ENCODE measurements at places on chromosomes 16 and 17.

DNA sequence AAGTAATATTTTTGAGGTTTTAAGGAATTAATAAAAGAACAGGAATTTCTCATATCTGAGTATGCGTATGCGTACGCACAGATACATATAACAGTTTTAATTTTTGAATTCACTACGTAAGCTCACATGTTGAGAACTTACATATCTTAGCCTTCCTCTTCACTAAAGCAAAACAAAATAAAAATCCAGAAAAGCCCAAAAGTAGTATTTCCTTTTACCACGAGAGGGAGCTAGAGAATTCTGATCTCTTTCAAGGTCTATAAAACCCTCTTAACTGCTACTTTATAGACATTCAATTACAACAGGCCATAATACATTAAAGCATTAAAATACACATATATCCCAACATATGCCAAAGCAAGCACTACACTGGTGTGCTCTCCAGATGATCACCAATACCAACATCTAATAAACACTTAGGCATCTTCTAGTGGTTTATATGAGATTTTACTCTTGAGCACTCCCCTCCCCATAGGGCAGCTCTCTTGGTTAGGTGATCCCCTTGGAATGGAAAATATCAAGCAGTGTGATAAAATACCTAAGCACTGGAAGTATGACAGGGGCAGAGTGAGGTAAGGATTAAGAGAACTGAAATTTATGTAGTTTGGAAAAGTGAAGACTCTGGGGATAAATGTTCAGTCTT is 94.0 kb downstream of the SKAP1 start:
- DNase-seq, result peak; percentile 61

DNA sequence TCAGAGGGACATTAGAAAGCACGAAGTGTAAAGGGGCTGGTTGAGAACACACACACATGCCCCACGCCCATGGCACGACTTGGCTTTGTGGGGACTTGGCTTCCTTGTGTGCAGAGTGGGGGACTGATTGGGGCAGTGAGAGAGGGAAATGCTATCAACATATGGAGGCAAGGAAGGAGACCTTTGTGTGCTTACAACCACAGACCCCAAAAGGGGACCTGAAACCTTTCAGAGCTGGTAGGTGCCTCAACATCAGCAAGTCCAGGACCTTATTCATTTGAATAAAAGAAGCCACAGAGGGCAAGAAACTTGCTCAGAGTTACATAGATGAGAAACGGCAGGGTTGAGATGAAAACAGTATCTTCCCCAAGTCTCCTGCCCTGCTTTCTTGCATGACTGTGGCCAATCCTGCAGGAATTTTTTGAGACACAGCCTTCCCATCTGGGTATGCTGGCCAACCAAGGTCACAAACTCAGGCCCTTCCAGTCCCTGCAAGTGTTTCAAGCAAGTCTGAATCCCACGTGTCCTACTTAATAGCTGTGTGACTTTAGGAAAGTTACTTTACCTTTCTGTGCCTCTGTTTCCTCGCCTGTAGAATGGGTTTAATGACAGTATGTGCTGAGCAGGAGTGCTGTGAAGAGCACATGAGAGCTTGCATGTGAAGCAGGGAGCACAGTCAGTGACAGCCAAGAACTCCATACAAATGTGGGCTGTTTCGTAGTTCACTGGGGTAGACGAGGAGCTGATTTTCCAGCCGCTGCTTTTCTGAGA is 26.2 kb downstream of the C16orf78 start:
- no peak for DNase-seq

DNA sequence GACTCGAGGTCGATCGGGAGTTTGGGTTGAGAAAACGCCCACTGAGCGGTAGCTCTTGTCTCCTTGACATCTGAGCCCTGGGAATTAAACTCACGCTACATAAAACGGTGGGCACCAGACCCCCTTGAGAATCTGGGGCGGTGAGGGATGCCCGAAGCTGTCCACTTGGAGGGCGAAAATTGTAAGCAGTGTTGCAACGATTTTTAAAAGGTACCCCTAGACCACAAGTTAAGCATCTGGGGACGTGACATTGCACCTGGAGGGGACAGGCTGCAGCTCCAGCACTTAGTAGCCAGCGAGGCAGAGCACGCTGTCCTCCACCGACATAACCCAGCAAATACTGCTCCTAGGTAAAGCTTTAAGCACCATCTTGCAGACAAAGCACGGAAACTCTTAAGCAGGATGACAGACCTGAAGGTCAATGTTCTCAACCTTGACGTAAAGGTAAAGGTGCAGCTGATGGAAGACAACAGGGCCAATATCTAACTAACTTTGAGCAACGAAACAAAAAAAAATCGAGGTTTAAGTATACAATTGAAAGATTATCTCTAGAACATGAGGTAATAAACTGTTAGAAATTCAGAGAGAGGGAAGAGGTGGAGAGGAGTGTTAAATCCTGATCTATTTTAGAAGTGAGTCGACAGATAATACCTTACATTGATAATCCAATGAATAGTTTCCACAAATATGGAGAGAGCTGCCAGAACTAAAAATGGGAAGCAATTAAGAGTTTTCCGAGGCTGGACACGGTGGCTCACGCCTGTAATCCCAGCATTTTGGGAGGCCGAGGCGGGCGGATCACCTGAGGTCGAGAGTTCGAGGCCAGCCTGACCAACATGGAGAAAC is 921 bp upstream of the CDR2 start:
- no peak for DNase-seq

DNA sequence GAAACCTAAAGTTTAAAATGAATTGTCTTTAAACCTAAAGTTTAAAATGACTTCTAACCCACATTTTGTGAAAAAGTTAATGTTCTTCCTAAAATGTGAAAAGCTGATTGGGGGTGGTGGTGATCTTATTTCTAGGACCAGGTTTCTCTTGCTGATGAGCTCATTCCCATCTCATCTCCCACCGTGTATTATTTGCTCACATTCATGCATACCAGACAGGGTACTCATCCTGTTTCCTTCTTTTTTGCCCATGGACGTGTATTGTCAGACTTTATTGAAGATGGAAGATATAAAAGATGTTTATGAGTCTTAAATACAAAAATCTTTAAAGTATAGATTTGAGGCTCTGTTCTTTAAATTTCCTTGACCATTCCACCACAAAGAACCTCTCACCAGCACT is 70.1 kb upstream of the MPHOSPH6 start:
- DNase-seq, result no peak

- DNase-seq, result no peak
Observed at GRCh38 chr17:49363251-49363650, 1.2 kb upstream of the ZNF652 start.

- no peak for DNase-seq
Observed at GRCh38 chr17:21425736-21426135, 49.6 kb downstream of the KCNJ12 start.

GRCh38 chr16:75197522-75198134 is 9.3 kb downstream of the CTRB2 start:
- no peak for DNase-seq

DNA sequence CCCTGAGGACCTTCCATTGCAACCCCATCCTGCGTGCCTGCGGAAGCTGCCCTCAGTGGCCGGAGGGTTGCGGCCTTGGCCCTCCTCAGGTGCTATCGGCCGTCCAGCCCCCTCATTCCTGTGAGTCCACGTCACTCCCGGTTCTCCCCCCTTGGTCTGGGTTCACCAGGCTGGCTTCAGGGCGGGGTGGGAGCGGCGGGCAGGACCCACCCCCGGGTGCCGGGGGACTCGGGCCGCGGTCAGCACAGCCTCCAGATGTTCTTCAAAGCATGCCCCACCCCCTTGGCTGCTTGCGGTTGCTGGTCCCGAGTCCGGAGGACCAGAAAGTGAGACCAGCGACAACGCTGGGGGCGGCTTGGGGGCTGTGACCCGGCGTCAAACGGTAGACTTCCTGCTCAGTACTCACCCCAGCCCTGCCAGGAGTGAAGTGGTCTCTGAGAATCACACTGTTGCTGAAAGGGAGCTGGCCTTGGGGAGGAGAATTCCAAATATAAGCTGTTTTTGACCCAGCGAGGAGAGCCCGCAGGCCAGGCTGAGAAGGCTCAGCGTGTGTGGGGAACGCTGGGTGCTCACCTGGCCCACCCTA is 4.5 kb downstream of the ZNF469 start:
- no peak for DNase-seq

- DNase-seq, result no peak
Observed at GRCh38 chr16:88722784-88723506, 16.6 kb downstream of the CTU2 start.

GRCh38 chr17:75695830-75696271 is 25.4 kb upstream of the ITGB4 start:
- DNase-seq, result no peak

DNA sequence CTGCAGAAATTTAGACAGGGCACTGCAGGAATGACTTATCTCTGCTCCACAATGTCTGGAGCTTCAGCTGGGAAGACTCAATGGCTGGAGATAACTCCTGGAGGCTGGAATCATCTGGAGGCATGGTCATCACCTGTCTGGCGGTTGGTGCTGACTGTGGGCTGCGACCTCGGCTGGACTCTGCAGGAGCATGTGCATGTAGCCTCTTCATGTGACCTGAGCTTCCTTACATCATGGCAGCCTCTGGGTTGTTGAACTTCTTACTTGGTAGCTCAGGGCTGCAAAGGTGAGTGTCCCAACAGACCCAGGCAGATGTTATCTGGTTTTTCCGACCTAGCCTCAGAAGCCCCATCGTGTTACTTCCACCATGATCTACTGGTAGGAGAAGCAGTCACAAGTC is 188.2 kb upstream of the RPL38 start:
- DNase-seq, result no peak

DNA sequence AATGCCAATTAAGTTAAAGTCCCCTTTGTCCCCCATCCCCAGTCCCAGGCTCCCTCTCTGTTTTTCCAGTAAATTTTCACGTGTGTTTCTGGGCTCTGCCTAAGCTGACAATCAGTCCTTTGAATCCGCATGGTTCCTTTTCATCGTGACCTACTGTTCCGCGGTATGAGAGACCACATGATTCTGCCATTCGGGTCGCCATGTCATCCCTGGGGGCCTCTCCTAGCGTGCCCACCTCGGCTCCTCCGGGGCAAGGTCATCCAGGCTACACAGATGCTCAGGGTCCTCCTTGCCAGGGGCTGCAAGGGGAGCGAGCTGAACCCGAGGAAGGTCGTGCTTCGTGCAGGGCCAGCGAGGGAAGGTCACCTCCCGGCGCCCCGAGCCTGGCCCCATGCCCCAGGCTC is 157.6 kb downstream of the RAB11FIP4 start:
- no peak for DNase-seq

Measured in HCEC 1CT (cell line).